ENCODE measurements at places on chromosomes 7 and 10.

GRCh38 chr10:89343089-89343767 lies 15.4 kb downstream of the IFIT3 start:
- DNase-seq, result no peak

GRCh38 chr10:89978081-89978480 lies 276.7 kb downstream of the KIF20B start:
- DNase-seq, result no peak

GRCh38 chr7:36192053-36192824 lies 39.2 kb downstream of the EEPD1 start:
- no peak for DNase-seq

GRCh38 chr7:1842321-1843221 lies 172.5 kb downstream of the ELFN1 start:
- DNase-seq, result no peak

GRCh38 chr7:158559356-158559755 lies 28.3 kb downstream of the PTPRN2 start:
- DNase-seq, result no peak

- no peak for DNase-seq
These were observed 172.2 kb downstream of the SLIT1 start for GRCh38 chr10:97013568-97013967.

All from stimulated activated CD8-positive, alpha-beta memory T cell treated with anti-CD3 and anti-CD28 coated beads, Interleukin-4, amount 100 ng/mL, for 4 hours (primary cell).